ENCODE measurements at places on chromosomes 3 and 15.

GRCh38 chr3:171966533-171967136 lies 72.7 kb upstream of the FNDC3B start:
- DNase-seq: no peak

DNA sequence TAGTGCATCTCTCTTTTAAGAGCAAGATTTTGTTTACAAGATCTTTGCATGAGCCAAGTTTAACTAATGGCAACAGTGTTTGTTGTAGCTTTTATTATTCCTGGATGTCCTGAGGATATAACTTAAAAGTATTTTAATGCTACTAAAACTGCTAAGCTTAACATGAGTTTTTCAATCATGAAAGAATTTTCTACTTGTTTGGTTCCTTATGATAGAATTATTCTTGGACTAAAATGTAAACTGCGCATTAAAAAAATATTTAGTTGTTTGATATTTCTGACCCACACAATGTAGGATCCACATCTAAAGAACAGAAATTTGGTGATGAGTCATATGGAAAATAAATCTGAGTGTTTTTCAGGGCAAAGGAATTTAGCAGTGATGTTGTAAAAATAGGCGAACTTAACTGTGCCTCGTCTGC lies 70.8 kb downstream of the RAP2B start:
- no peak for DNase-seq

- no peak for DNase-seq
These were observed 412.9 kb downstream of the WDR72 start for GRCh38 chr15:53346583-53346982.

GRCh38 chr3:96970211-96970610 lies 155.8 kb downstream of the EPHA6 start:
- DNase-seq: no peak

- peak; percentile 90 for DNase-seq
These were observed at the start of gene INKA1 for GRCh38 chr3:49802719-49803464. Gene INKA1, plus strand, starts transcription at chr3:49803261. Its CDS starts 132 bp downstream, at chr3:49803393.

DNA sequence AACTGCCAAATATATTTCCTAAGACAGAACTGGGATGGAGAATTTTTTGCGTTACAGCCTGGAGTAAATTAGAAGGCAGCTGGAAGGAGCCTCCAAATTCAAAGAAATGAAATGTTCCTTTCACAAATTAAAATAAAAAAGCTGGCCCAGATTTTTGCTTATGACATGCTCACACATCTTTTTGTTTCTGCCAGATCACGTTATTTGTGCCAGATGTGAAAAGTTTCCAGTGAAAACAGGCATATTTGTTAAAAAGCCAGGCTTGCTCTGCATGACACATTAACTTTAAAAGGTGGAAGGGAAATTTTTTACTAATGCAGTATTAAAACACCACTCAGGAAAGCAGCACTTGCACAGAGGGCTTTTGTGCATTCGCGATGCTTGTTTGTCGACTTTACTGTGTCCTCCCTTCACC lies 23.3 kb upstream of the ACKR4 start:
- DNase-seq: no peak

DNA sequence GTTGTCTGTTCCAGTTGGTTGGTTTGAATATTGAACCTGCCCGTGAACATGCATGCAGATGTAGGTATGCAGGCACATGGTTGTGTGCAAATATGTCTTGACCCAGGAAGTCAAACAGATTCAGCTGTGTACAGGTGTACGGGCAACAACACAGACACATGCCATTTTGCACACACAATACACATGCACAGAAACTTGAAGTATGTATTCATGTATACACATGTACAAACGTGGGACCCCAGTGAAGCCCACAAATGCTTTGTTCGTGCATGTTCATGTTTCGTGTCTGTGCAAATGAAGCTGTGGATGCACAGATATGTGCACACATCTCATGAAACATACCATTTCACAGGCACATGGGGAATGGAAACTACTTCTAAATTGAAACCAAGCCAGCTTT lies 30.7 kb downstream of the IDH3A start:
- no peak for DNase-seq

GRCh38 chr15:71304681-71305080 lies 189.4 kb downstream of the THSD4 start:
- no peak for DNase-seq

DNA sequence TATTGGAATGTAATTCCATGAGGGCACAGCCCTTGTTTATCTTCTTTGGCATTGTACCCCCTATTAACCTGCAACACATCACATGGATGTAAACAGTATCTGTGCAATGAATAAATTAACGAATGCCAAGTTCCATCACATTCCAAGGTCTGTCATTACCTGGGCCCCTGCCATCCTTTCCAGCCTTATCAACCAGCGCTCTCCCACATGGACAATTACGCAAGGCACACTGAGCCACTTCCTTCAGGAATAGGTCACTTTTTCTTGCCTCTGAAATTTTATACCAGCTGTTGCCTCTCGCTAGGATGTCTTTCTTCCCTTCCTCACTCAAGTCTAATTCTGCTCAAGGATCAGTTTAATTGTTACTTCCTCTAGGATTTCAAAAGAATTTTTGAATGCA lies 1051.8 kb upstream of the CFAP20DC start:
- no peak for DNase-seq

- DNase-seq: no peak
These were observed 1064.5 kb downstream of the ZPLD1 start for GRCh38 chr3:103499132-103499900.

Data from dorsolateral prefrontal cortex (tissue), 122 donors.